ENCODE measurements at places on chromosomes 3 and 15. TPM values are rescaled to one million over a fixed set of nuclear protein-coding genes. Genes with fewer than 3 reads are reported as not detected.

Gene OR5H2
- total RNA-seq, result not detected

Gene CNTN3
- 0.22 TPM for total RNA-seq

Gene IL12A
- 0.33 TPM for total RNA-seq

Gene TRIM71
- total RNA-seq, result not detected

Gene SENP8
- 1.2 TPM for total RNA-seq

Gene CLRN1
- not detected for total RNA-seq

Gene GPR62
- under 0.01 TPM for total RNA-seq

Gene OXSM
- total RNA-seq, result 9.0 TPM

Gene TM4SF1
- 1,890 TPM for total RNA-seq

Gene LRRN1
- not detected for total RNA-seq

Gene HMCES
- total RNA-seq, result 23.7 TPM

Gene SLC22A13
- 0.09 TPM for total RNA-seq

Gene PTX3
- total RNA-seq, result 213 TPM

Gene GAP43
- not detected for total RNA-seq

Gene SLC24A5
- total RNA-seq, result not detected

Gene ACAP2
- total RNA-seq, result 42.6 TPM

Gene FANCD2OS
- not detected for total RNA-seq

Gene ECE2
- total RNA-seq, result not detected

Gene SH2D7
- not detected for total RNA-seq

Gene HTD2
- total RNA-seq, result 7.7 TPM

Gene ZNF774
- 1.2 TPM for total RNA-seq

Gene CLEC3B
- total RNA-seq, result 0.65 TPM

Gene ONECUT1
- total RNA-seq, result not detected

Gene HIGD2B
- 0.11 TPM for total RNA-seq

Gene CPN2
- total RNA-seq, result not detected

Gene SEMA3G
- total RNA-seq, result 59.4 TPM

Data from dermis lymphatic vessel endothelial cell (primary cell).